HEK293T (cell line): ENCODE measurements at places on chromosomes 1 and 21.

GRCh38 chr1:226094451-226094850, 31.9 kb downstream of the H3-3A start:
- no peak for DNase-seq

DNA sequence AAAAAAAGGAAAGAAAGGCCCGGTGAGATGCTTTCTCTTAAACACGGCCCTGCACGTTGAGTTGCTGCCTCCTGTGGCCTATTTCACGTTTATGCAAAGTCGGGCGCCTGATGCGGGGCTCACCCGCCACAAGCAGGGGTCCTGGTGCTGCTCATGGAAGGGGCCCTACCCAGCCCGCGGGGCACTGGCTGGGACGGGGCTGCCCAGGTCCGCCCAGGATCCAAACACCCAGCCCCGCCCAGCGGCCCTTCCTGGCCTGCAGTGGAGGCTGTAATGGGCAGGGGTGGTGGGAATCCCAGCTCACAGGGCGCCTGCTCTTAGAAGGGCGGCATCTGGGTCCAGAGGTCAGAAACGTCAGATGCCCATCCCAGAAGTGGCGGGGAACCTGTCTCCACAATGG, 1.6 kb downstream of the COL6A2 start:
- DNase-seq, result no peak

DNA sequence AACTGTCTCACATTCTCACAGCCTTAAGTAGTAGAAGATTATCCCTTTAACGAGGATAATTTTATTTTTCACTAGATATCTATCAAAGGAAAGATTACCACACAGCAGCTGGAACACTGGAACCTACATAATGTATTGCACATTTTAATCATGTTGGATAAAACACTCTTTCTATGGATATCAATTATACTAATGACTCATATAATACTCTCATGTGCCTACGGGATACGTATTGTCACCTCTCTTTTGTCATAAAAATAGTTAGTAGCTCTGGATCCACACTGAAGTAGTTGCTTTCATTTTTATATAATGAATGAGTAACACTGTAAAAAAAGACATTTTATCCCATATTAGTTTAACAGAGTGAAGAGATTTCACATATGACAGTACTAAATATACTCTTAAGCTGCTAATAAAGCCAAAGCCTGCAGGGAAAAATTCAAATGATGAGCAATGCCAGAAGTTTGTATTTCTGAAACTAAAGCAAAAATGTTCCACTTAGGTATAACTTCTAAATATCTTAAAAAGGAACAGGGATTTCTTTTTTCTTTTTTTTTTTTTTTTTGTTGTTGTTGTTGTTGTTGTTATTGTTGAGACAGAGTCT, 408.7 kb upstream of the PKN2 start:
- DNase-seq, result no peak

- DNase-seq, result no peak
Measured at GRCh38 chr21:37620401-37620800, 253.8 kb downstream of the DYRK1A start.

GRCh38 chr1:227883641-227884301, 64.0 kb downstream of the WNT9A start:
- DNase-seq, result no peak

GRCh38 chr1:55526716-55527115, 311.6 kb upstream of the USP24 start:
- DNase-seq, result no peak

DNA sequence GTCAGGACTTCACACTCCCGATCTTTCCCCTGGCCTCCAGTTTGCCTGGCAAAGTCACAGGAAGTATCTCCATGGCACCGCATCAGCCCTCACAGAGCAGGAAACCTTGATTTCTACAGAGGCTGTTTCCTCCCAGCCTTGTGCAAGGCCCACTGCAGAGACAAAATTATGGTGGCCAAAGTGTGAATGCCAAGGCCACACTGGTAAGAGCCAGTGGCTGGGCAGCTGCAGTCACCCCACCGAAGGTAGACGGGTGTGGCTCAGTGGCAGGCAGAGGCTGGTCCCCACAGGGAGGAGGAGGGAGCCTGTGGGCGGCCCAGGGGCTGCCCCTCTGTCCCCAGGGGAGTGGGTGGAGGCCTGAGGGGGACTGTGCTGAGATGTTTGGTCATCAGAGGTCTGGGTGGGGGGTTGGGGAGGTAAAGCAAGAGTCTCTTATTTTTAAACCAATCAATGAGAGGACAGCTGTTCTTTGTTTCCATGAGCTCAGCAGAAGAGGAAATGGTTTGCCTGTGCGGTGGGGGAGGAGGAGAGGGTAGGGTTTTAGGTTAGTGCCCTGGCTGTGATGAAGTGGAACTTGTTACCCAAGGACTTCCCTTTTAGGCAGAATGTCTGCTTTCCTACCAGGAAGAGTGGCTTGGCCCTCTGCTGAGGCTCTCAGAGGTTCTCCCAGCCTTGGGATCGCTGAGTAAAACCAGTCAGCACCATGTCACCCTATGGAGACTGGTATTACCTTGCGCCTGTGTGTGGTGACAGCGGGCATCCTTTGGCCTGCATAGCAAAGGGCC, 18.0 kb upstream of the BTG2 start:
- DNase-seq, result no peak

- DNase-seq, result no peak
Measured at GRCh38 chr1:230065571-230065970, 1.5 kb upstream of the GALNT2 start.

- no peak for DNase-seq
Measured at GRCh38 chr1:29236712-29237128, 398 bp downstream of the PTPRU start.

DNA sequence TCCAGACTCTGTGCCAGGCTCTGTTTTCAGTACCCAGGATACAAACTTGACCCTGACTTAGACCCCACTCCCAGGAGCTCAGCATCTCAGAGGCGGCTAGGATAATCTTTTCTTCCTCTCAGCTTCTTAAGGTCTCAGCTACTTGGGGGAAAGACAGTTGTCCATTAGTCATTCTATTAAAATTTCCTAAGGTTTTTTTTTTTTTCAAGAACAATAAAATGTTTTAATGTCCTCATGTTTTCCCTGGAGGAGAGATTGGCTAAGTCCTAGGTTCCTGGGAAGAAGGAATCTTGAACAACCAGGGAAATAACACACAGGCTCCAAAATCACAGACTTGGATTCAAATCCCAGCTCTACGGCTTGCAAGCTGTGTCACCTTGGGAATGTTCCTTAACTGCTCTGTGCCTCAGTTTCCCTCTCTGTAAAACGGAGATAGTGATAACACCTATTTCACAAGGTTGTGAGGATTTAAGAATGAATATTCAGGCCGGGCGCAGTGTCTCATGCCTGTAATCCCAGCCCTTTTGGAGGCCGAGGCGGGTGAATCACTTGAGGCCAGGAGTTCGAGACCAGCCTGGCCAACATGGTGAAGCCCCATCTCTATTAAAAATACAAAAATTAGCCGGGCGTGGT, 33.0 kb downstream of the CDK18 start:
- DNase-seq, result no peak

GRCh38 chr1:201730611-201731010, 98.3 kb upstream of the IPO9 start:
- DNase-seq, result no peak

DNA sequence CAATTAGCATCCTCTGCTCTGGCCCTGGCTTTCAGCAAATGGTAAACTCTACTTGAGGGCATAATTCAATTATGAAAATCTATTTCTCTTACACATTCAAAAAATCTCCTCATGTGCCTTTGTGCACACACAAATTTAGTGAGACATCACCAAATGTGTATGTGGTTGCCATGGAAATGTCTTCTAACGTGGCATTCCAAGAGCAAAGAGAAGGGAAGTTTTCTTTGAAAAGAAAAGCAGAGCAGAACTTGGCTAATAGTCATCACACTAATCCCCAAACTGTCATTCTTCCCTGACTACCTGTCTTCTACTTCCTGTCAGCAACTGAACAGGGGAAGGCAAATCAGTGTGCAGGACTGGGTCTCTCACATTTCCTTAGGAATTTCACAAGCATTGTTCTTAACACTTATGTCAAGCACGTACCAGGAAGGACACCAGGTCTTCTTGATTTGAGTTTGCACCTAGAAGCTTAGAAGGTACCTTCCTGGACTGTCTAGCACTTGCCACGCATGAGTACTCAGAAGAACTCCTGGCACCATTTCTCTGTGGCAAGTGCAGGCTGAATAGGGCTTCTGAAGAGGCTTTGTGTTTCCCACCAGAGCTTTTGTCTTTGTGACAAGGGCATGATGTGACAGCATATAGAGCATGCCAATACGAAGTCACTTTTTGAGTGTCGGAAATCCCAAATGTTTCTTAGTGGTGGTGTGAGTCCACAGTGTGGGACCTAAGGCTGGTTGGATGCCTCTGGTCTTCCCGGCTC, 32.3 kb downstream of the MAN1C1 start:
- DNase-seq, result no peak

DNA sequence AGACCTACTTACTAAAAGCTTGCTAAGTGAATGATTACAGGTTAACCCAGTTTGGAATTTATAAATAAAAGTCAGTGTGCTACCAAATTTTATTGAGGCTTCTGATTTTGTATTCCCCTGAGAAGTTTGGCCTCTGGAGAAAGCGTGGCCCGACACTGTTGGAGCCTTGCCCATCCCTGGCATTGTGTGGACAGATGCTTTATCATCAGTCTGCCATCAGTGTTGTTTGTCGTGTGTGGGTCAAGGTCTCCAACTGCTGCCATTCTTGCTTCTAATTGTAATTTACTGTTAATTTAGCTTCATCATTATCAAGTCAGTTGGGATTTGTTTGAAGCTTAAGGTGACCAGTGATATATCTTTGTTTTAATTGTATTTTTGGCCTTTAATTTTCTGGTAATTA, 62.0 kb upstream of the LPGAT1 start:
- no peak for DNase-seq

DNA sequence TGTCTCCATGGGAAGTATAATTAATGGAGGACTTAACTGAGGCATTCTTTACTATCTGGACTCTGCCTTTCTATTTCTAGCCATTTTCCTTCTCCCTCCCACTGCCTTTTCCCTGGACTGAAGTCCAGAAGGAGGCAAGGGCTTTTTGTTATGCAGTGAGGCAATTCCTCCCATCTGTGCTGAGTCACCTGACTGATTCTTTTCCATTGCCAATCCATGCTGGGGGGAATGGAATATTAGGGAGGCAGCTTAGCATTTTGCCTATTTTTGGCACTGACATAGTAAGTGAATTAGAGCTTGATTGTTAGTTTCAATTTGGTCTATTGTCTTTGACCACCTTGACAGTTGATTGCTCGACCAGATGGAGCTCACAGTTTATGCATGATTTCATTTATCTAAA, 1000.6 kb upstream of the PRMT6 start:
- no peak for DNase-seq

DNA sequence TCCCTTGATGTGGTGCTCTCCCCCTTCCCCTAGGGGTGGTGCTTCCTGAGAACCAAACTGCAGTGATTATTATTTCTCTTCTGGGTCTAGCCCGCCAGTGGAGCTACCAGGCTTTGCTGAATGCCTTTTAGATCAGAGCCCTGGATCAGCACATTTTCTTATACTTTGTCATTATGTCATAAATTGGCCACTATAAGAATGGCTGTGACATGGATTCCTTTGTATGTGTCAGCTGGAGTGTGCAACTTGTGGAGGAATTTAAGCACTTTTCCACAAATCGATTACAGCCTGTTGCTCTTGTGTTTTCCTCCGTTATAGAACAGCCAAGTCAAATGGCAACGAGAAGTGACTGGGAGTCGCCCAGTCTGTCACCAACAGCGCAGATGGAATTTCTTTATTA, 273.3 kb downstream of the DUSP10 start:
- DNase-seq, result no peak

DNA sequence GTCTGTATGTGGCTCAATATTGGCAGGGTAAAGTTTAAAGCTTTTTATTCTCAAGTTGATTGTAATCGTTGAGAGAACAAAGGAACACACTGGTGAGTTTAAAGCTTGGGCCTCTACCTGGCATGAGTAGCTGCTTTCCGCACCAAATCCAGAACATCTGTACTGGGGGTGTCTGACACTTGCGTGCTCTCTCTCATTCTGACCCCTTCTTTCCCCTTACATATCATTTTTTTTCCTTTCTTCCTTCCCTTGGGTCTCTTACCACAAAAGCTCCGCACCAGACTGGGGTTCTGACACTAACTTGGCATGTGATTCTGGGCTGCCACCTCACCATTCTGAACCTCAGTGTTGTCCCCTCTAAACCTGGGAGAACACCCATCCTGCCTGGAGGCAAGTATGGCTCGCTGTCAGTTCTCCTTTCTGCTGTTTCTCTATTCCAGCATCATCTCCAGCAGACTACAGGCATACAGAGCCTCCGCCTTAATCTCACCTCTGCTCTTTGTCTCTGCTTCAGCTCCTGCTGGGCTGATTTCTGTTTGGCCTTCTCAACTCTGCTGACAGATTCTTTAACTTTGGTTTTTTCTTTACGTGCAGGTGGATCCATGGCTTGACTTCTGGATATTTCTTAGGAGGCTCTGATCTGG, 859 bp upstream of the ERMAP start:
- no peak for DNase-seq

DNA sequence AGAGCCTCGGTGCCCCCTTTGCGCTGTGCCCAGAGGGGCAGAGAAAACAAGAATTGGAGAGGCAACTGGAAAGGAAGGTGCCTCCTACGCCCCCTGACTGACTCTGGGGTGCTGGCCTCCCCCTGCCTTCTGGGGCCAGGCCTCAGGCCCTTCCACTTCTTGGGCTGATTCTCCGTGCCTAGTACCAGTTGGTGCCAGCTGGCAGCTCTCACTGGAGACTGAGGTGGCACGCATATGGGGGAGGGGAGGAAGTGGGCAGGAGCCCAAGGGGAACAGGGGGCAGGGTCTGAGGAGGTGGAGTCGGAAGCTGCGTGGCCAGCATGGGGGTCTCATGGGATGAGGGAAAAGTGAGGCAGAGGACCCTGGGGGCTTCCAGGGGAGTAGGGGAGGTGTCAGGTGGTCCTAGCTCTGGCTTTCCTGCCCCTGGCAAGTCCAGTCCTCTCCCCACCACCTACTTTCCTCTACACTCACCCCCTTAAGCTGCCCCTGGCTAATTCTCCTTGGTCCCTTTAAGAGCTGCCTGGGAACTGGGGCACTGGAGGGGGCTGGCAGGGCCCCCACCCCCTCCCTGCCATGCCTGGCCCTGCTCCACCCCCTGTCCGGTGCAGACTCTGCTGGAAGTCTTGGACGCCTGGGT, 6.5 kb upstream of the SEMA4A start:
- no peak for DNase-seq

DNA sequence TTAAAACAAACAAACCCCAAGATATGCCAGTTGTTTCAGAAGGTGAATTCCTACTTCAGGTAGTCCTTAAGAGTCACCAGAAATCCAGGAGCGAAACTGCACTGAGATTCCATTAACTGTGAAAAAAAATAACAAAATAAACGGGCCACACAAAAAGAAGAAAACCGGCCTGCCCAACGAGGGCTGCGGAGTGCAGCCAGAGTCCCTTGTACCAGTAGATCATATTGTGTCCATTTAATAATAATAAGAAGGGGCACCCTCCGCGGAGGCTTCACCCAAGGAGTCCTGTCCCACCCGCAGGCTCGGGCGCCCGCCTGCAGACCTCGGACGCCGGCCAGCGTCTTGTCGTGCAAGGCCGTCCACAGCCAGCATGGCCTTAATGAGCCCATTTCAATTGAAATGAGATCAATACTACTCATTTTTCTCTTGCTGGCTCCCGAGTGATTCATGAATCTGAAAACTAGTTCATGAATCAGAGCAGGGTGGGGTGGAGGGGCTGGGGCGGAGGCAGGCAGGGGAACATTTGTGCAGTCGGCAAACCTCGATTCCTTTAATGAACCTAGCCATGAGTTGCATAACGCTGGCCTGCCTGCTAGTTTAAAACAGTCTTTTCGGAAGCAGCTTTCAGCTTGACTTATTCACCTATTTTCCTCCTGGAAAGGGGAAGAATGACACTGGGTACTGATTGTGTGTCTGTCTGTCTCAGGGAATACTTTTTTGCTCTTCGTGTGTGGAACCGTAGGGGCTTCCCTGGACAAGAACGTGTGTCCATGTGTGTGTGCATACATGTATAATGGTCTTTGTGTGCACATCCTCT, 113.1 kb upstream of the IRF2BP2 start:
- DNase-seq, result no peak
